ENCODE measurements at places on chromosomes 3 and 15.

GRCh38 chr3:127760361-127760760, 62.0 kb downstream of the MGLL start:
- DNase-seq, result no peak

GRCh38 chr3:100653604-100654294, 44.3 kb downstream of the ADGRG7 start:
- no peak for DNase-seq

- DNase-seq, result no peak
Observed at GRCh38 chr15:22956978-22957260, 23.2 kb downstream of the CYFIP1 start.

DNA sequence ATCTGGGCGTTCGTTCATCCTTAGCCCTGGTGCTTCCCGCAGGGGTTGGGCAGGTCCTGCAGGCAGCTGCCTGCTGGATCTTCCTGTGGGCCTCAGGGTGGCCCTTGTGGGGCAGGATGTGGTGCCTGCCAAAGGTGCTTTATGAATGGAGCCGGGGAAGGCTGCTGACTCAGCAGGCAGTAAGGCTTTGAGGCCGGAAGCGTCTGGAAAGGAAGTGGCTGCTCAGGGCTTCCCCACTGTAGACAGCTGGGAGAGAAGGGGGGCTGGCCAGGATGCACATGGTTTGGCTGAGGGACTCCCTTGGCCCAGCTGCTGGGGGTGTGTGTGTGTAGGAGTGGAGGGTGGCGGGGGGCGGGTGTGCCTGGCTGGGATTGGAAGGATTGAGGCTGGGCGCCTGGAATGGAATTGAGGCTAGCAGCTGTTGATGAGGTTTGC, 12.9 kb downstream of the CD276 start:
- DNase-seq, result peak; percentile 94

DNA sequence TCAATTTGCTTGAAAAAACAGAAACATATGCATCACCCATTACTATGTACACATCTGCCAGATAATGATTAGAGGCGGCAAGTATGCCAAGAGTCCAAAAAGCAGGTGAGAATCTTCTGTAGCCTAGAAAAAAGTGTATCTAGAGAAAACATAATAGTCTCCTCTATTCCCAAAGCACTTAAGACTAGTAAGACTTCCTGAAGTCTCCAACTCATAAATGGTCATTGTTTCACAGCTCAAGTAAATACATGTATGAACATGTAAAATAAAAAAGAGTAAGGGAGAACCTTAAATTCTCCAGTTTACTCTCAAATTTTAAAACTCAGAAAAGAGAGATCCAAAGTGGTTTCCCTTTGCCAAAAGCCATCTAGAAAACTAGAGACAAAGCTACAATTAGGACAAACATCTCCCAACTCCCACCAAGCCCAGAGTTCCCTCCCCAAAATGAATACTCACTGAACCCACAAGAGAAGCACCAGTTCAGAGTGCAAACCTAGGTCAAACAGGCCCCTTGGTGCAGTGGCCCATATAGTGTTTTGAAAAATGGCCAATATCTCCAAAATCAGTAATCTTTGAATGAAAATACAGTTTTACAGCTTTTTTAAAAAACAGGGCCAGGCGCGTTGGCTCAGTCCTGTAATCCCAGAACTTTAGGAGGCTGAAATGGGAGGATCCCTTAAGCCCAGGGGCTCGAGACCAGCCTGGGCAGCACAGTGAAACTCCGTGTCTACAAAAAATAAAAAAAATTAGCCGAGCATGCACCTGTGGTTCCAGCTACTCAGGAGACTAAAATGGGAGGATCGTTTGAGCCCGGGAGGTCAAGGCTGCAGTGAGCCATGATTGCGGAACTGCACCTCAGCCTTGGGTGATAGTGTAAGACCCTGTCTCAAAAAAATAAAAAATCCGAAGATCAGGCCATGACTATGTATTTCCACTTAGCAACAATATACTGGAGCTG, 11.0 kb upstream of the MAP4 start:
- no peak for DNase-seq

DNA sequence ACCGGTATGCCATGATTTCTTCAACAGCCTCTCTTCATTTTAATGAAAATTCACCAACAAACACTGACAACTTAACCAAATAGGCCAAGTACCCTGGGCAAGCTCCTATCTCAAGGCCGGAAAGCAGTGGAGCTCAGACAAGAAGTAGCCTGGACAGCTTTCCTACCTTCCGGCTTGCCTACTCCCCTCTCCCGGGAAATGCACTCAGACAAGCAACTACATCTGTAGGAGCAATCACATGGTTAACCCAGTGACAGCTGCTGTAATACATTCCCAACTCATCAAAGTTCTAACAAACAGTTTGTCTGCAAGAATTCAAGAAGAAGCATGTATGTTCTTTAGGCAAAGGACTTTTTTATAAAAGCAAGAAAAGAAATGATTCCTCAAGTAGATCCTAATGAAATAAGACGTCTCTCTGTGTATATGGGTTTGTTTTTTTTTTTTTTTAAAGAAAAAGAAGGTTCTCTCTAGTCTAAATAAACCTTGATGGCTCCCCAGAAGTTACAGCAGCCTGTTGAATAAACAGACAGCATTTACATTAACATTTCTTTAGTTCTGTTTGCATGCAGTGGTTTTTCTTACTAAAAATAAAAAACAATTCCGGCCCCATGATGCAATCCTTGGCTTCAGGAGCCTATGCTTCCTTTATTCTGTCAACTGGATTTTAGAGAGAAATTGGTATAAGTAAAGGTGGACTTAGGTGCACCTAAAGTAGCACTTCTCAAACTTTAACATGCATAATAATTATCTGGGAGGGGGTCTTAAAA, 278.7 kb downstream of the NEK10 start:
- DNase-seq, result no peak

DNA sequence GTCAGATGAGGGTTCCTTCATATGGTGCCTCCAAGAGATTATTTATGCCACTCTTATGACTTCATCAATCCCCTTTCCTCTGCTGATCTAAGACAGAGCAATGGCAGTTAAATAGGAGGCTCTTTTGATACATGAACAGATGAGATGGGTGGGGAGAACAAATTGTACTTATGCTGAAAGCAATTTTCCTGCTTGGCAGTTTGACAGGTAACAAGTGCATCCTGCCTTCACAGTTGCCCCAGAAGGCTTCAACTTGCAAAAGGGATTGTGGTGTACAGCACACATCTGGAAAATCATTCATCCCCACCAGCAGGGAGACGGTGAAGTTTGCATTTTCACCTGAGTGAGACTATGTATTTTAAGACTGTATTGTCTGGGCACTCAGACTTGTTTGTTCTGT, 27.3 kb downstream of the ENTPD3 start:
- no peak for DNase-seq

- no peak for DNase-seq
Observed at GRCh38 chr15:43294091-43294706, 27.5 kb upstream of the TGM5 start.

GRCh38 chr3:29764603-29765254, 483.9 kb downstream of the RBMS3 start:
- no peak for DNase-seq

DNA sequence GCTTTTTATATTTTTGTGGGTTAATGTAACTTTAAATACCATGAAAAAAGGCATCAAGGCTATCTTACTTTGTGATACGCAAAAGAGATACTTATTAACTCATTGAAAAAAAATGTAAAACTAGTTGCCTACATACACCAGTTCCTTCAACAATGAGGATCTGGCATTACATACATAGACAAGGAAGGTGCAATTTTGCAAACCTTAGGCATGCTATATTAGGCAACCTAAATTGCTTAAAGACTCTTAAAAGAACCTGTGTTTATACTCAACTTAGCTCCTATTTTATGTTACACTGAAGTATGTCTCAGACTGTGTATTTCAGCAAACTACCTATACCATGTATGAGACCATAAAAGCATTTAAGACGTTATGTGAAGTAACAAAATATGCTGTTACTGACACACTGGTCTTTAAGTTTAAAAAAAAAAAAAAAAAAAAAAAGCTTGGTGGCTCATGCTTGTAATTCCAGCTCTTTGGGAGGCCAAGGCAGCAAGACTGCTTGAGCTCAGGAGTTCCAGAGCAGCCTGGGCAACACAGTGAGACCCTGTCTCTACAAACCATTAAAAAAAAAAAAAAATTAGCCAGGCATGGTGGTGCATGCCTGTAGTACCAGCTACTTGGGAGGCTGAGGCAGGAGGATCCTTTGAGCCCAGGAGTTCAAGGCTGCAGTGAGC, 9.1 kb downstream of the TASOR start:
- DNase-seq, result no peak

- DNase-seq, result no peak
Observed at GRCh38 chr3:101423984-101424888, 88.8 kb downstream of the SENP7 start.

DNA sequence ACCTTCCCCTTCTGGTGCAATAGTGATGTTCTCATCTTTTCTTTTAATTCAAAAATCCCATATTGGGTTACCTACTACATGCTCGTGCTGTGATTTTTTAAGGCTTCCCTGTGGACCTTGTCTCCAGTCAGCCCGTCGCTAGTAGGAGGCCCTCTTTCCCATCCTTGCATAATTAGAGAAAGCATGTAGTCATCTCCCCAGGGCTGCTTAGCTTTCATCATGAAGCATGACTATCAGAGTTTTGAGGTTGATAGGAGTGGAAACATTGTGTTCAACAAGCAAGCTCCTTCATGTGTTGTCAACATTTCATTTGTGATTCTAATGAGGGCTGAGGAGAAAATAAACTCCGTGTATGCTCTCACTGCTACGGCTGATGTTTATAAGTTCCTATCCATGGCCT, 8.7 kb upstream of the LRTM1 start:
- DNase-seq, result no peak

DNA sequence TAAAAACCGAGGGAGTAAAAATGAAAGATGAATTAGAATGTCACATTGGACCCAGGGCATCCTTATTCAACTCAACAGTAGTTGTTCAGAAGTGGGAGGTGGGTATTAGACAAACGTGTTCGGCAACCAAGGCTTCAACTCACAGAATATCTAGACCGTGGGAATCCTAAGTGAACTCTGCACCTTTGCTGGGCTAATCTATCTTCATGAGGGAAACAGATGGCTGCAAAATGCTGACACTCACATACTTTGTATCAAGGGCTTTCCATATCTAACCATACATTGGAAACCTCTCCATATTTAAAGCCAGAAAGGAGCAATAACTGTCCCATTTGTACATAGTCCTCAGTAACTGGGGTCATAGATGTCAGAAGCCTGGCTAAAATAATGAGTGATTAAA, 20.9 kb downstream of the PLSCR1 start:
- DNase-seq, result no peak

DNA sequence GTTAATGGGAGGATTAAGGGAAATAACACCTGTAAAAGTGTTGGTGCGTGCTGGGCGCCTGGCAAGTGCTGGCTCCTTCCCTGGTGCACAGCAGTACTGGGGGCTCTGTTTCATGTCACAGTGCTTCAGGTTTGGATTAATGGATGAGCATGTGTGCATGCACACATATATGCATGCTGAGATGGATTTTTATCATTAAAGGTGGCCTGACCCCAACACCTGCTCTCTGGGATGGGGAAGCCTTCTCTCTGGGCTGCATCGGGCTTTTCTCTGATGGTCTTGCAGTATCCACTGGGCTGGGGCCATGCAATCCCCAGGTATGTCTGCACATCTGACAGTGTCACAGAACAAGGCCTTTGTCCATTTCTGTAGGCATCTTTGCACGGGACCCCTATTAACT, 127.5 kb upstream of the PLXNA1 start:
- DNase-seq, result no peak

Data from activated CD4-positive, alpha-beta T cell treated with anti-CD3 and anti-CD28 coated beads, Interleukin-2, amount 50 U/mL, for 16 hours (primary cell).